Tibial nerve (tissue), 4 donors: ENCODE measurements at places on chromosomes 3 and 15. TPM values are rescaled to one million over a fixed set of nuclear protein-coding genes. Genes with fewer than 3 reads are reported as not detected.

Gene LMAN1L
- total RNA-seq = not detected

Gene GOLGA8R
- total RNA-seq = 8.1 TPM

DNA sequence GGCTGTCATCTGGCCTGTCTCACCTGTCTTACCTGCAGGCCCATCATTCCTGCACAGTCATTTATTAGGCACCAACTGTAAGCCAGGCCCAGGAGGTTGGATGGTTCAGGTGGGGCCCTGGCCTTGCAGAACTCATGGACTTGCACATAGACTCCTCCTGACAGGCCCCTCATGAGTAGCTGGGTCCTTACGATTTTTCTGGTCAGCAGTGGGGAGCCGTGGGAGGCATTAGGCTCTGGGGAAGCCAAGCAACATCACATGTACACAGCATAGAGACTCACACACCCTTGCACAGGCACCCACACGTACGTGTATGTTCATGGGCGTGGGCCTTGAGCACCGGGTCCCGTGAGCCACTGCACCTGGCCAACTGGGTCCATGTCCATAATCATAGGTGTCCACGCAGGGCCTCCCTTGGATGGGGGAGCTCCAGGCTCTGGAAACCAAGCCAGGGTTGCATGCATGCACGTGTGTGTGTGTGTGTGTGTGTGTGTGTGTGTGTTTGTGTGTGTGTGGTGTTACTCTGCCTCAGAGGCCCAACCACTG is 20.3 kb downstream of the CISH start:
- no peak overlapping the region for H3K27ac ChIP-seq
- H3K4me3 ChIP-seq = no peak overlapping the region
- H3K4me1 ChIP-seq = peaks cover 16% of the 10 kb centered on the region

- peak overlapping the region; percentile 8 for H3K27ac ChIP-seq
- H3K4me3 ChIP-seq = no peak overlapping the region
- no peak for DNase-seq
- H3K27me3 ChIP-seq = no peaks in the 10 kb centered on the region
Observed at GRCh38 chr3:108407886-108408285, 102.5 kb downstream of the MYH15 start.

DNA sequence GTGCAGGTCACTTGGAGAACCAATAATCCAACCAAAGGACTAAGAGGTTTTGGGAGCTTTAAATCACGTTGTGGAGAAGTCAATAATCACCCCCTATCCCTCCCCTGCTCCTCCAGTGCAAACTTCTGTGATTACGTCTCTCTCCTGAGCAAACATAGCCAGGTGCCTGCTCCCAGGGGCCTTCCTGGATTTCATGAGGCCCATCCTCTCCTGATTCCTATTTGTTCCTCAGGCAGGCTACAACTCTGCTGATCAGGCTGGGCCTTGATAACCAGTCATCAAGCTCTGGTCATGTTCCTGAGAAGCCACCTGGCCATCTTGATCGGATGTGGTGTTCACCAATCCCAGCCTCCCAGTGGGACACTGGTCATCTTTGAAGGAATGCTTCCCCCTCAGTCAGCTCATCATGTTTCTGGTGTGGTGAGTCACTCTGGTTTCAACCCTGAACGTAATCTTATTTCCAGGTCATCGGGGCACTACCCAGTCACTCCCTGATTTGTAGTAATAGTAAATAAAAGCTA is 2.9 kb upstream of the ZNF710 start:
- peaks cover 14% of the 10 kb centered on the region for H3K4me1 ChIP-seq
- no peak overlapping the region for H3K27ac ChIP-seq
- no peak for DNase-seq
- no peaks in the 10 kb centered on the region for H3K36me3 ChIP-seq
- H3K27me3 ChIP-seq = no peaks in the 10 kb centered on the region

DNA sequence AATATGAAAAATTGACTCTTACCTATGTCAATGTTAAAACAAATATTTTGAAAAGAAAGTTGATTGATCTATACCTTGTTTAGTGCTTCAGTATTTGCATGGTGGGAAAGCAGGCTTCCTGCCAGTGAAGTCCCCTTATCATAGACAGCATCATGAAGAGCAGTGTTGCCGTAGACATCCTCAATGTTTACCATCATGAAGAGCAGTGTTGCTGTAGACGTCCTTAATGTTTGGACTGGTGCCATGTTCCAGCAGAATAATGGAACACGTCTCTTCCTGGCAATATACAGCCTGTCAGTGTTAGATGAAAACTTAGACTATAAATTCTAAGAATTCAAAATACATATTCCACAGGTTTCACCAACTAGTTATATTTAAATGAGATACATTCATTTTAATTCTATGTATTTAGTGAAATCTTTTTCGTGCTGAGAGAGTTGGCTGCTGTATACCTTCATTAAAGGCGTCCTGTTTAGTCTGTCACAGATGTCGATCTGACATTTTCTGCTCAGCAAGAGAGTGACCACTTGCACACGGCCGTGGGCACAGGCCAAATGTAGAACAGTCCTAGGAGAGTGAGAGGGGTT is 116.8 kb downstream of the LMLN start:
- no peak for DNase-seq
- H3K27ac ChIP-seq = no peak overlapping the region
- no peaks in the 10 kb centered on the region for H3K36me3 ChIP-seq

GRCh38 chr3:4633078-4634004 is 140.2 kb downstream of the ITPR1 start:
- no peak overlapping the region for H3K4me3 ChIP-seq
- H3K4me1 ChIP-seq = no peaks in the 10 kb centered on the region
- no peaks in the 10 kb centered on the region for H3K36me3 ChIP-seq
- peak; percentile 27 for DNase-seq
- H3K27ac ChIP-seq = no peak overlapping the region

- no peak for DNase-seq
- H3K27me3 ChIP-seq = no peaks in the 10 kb centered on the region
- no peak overlapping the region for H3K27ac ChIP-seq
- H3K36me3 ChIP-seq = no peaks in the 10 kb centered on the region
- no peak overlapping the region for H3K4me3 ChIP-seq
- H3K4me1 ChIP-seq = no peaks in the 10 kb centered on the region
Observed at GRCh38 chr3:10783360-10784351, 32.4 kb upstream of the SLC6A11 start.

GRCh38 chr3:194632809-194633348 is 340 bp downstream of the TMEM44 start:
- H3K4me1 ChIP-seq = peaks cover 4% of the 10 kb centered on the region
- H3K27me3 ChIP-seq = no peaks in the 10 kb centered on the region
- DNase-seq = no peak
- no peak overlapping the region for H3K27ac ChIP-seq
- peaks cover 19% of the 10 kb centered on the region for H3K36me3 ChIP-seq
- H3K4me3 ChIP-seq = peak overlapping the region; percentile 73

GRCh38 chr3:185971579-185971978 is 33.8 kb upstream of the TRA2B start:
- no peak for DNase-seq
- H3K4me3 ChIP-seq = no peak overlapping the region
- no peak overlapping the region for H3K27ac ChIP-seq
- H3K4me1 ChIP-seq = no peaks in the 10 kb centered on the region
- H3K36me3 ChIP-seq = no peaks in the 10 kb centered on the region
